RKO (cell line): ENCODE measurements at places on chromosomes 4 and X.

GRCh38 chr4:19379191-19379708 lies 872.5 kb upstream of the SLIT2 start:
- no peak for DNase-seq

GRCh38 chr4:30717208-30718020 lies 2.8 kb upstream of the PCDH7 start:
- no peak for DNase-seq

DNA sequence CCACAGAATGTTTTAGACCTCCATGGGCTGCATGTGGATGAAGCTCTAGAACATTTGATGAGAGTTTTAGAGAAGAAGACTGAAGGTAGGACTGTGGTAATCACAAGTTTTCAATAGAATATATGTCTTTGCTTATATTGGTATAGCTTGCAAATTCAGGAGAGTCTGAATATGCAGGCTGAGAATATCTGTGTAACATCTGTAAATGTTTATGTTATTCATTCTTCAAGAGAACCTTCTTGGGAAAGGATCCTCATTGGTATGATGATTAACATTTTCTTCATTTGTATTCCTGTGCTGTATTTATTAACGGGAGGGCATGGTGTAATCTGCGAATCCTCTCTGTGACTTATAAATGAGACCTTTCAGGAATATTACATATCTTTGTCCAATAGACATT lies 52.1 kb upstream of the RHOH start:
- no peak for DNase-seq

DNA sequence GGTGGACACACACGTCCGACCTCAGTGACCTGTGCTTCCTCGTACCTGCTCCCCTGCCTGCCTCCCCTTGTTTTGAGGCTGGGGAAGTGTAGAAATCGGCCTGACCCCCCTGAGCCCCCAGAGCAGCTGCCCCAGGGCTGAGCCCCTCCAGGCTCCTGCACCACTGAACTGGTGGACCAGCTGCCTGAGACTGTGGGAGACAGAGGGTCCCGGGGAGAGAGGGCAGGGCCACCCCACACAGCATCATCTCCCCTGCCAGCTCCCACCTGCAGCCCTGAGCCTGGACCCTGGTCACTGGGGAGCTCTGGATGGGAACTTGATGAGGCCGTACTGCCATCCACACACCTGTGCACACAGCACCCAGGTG lies 15.0 kb upstream of the NAT8L start:
- DNase-seq = no peak

- DNase-seq = no peak
Observed at GRCh38 chr4:9996319-9997110, 24.8 kb downstream of the SLC2A9 start.

DNA sequence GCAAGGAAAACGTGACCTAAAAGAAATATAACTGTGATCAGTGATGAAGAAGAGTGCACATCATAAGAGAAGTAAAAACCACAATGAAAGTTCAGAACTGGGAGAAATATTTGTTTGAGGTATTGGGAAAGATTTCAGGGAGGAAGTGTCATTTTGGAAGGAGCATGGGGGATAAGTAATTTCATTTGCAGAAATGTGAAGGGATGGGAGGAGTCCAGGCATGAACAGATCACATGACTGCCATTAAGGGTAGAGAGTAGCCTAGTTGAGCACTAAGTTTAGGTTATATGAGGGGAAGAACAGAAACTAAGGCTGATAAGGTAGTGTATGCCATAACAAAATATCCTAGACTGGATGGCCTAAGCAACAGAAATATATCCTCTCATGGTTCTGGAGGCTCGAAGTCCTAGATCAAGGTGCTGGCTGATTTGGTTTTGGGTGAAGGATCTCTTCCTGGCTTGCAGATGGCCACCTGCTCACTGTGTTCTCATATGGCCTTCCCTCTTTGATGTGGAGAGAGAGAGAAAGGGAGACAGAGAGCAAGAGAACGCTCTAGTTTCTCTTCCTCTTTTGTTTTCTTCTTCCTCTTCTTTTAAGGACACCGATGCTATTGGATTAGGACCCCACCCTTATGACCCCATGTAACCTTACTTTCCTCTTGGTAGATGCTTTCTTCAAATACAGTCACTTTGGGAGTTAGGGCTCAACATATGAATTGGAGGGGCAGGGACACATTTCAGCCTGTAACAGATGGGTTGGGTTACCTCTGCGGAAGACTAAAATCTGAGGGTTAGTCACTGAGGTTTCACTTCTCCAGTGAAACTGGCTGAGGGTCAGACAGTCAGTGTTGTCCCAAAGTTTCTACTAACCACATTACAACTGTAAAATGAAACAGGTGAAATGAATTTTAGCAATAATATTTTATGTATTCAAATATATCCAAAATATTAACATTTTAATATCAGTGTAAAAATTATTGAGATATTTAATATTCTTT lies 77.9 kb downstream of the EGF start:
- DNase-seq = no peak

- no peak for DNase-seq
Observed at GRCh38 chr4:173469622-173470021, 60.4 kb downstream of the HAND2 start.

- DNase-seq = peak; percentile 43
Observed at GRCh38 chr4:123361195-123361861, 35.3 kb upstream of the SPRY1 start.

DNA sequence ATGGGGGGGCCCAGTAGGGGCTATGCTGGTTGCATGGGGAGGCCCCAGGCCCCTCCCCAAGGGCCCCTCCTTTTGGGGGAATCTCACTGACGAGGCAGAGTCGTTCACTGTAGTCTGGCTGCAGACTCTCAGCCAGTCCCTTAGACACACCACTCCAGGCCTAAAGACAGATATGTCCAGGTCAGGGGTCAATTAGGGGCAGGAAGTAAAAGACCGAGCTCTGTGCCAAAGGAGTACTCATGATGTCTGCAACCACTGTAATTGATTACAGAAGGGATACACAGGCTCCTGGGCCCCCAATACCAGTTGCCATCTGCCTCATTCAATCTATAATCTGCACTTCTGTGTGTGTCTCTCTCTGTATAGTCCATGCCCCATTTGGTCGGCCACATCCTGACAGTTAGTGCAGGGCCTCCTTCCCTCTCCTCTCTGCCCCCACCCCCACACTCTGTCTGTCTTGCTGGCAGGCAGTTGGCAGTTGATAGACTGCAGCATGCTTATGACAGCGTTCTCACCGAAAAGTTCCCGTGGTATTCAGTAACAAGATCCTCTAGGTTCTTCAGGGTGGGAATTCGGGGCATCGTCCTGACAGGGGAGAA lies 1.3 kb upstream of the CXorf65 start:
- DNase-seq = no peak

- no peak for DNase-seq
Observed at GRCh38 chr4:124409044-124409443, 303.5 kb downstream of the ANKRD50 start.

GRCh38 chrX:118062817-118063615 lies 53.6 kb downstream of the KLHL13 start:
- no peak for DNase-seq

GRCh38 chr4:52572936-52573485 lies 86.1 kb downstream of the USP46 start:
- DNase-seq = peak; percentile 49

DNA sequence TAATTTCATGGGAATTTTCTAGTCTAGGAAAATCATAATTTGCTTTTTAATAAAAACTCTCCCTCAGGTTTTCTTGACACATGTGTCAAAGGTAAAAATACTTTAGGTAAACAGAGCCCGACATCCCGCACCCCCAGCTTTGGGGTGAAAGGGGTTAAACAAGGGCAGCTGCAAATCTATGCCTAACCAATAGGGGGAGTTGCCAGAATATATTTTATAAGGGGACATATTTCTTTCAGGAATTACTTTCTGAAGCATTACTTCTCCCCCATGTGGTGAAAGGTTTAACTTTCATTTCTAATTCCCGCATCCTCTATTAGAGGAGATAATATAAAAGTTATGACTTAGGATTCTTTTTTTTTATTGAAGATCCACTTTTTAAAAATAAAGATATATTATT lies 53.9 kb upstream of the HEPH start:
- peak; percentile 79 for DNase-seq
